Hindlimb muscle (tissue), 1 donor: ENCODE measurements at places on chromosomes 2 and 18.

DNA sequence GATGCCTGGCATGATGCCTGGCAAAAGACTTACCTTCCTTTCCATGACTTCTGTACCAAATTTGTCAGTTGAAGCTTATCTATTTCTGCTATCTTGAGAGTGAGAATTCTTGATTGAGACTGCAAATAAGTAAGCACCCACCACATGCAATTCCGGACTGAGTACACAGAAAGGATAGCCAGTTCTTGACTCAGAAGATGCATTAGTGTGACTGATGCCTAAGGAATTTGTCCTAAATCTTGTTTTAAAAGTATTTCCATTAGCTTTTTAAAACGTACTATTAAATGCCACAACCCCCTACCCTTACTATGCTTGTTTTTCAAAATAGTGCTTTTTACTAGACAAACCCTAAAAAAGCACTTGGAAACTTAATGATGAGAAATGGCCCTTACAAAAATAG is 545 bp downstream of the MPP4 start:
- no peak for DNase-seq

DNA sequence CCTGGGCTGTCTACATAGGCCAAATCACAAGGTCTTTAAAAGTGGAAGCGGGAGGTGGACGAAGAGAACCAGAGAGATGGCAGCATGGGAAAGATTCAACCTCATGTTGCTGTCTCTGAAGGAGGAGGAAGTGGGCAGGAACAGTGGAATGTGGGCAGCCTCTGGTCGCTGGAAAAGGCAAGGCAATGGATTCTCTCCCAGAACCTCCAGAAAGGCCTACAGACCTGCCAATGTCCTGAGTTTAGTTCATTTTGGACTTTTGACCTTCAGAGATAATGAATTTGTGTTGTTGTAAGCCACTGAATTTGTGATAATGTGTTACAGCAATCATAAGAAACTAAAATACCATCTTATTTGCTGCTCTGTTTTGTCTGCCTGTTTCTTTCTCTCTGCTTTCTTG is 122.5 kb downstream of the RNF152 start:
- DNase-seq = no peak

- no peak for DNase-seq
These were observed 43.0 kb upstream of the ACKR3 start for GRCh38 chr2:236526455-236527158.

GRCh38 chr2:16546128-16546754 is 119.4 kb downstream of the CYRIA start:
- peak; percentile 62 for DNase-seq

- no peak for DNase-seq
These were observed 111.7 kb downstream of the SH3BP4 start for GRCh38 chr2:235063471-235063961.

DNA sequence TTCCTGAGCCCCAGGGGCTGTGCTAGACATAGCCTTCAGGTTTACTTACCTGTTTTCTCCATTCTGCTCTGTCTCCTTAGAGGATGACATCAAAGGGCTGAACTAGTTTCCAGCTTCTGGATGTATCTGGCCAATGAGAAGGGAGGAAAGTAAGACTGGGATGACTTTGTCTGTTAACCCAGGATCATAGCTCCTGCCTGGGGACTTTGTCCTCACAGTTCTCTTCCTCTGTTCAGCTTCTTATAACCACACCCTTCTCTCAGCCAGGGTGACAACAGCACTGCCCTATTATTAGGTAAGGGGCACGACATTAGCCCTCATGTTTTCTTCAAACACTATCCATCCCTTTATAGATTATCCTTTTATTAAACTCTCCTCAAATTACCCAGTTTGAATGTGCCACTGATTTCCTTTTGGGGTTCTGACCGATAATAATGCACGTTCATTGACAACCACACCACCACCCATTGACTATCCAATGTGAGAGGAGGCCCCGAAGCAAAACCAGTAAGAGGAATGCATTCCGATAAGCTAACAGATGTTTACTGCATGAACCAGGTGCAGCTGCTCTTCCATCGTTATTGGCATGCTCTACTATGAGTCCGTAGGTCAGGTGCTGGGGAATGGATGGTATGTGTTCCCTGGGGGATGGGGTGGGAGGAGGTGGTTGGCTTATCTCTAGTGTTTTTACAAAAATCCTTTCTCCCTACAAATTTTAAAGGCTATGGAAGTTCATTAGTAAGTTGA is 23.5 kb downstream of the TSN start:
- no peak for DNase-seq

GRCh38 chr2:233359823-233360222 is 5.5 kb downstream of the DGKD start:
- DNase-seq = no peak

DNA sequence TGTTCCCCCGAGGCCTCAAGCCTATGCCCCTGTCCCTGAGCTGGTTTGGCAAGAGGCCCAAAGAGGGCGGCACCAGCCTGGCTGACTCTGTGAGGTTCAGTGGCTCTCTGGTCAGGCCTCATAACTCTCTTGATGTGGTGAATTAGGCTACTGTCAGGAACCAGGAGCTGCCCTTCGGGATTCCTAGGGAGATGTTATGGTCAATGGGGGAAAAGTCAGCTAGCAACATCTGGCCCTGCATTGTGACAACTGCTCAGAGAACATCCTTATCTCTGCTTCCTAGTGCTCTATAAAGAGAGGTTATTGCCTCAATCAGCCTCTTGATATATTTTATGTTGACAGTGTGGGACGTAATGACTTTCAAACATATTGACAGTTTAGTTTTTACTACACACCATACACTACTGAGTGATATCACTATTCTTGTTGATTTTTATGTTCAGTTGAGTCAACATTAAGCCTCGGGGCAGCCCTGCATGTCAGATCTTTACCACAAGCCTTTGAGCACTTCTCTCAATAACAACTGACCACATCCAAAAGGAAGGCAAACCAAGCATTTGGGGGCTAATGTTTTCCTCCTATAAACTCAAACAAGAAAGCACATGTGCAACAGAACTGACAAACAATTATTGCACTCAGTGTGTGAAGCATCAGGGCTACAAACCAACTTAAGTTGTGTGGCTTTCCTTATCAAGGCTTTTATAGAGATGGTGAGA is 448.3 kb upstream of the SLC14A2 start:
- DNase-seq = no peak

- DNase-seq = no peak
These were observed 73.1 kb downstream of the INHBB start for GRCh38 chr2:120419073-120419472.

GRCh38 chr2:163693484-163693883 is 42.3 kb downstream of the FIGN start:
- no peak for DNase-seq

GRCh38 chr2:213816583-213816982 is 532.3 kb downstream of the SPAG16 start:
- no peak for DNase-seq

- peak; percentile 28 for DNase-seq
These were observed 218.1 kb downstream of the WDR7 start for GRCh38 chr18:56869189-56869777.

DNA sequence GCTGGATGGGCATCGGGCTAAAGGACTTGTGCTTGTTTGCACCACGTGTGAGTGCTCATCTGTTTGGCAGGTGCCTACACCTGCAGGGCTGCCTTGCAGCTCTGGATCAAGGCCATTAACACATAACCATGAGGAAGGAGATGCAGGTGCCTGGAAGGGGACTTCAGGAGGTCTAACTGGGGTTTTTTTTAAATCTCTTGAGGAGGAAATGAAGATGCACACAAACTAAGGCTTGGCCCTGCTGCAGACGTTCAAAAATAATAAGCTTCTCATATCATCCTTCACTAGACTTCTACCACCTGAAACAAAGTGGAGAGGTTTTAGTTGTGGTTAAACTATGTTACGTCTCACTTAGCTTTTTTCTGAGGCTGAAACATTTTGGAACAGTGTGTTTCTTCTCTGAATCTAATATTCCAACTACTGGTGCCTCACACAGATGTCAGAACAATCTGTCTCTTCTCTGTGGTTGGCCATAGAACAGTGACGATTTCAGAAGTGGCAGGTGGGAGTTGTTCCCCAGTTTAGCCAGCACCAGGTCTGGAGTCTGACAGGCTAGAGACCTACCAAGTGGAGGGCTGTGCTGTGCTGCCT is 36.5 kb downstream of the BCL2L11 start:
- no peak for DNase-seq

GRCh38 chr18:9756933-9757470 is 48.9 kb downstream of the RAB31 start:
- DNase-seq = no peak

DNA sequence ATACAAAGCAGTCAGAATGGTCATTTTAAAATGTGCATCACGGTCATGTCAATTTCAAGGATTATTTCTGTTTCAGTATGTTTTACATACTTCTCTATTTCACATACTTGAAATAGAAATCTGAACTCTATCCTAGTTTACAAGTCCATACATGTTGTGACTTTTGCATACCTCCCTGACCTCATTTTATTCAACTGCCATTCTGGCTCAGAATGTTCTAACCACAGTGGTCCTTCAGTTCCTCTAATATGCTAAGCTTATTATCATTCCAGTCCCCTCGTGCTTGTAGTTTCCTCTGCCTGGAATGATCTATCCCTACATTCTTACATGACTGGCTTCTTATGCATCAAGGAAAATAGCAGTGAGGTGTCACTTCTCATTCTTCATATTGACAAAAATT is 295.6 kb downstream of the KIAA1328 start:
- DNase-seq = no peak

DNA sequence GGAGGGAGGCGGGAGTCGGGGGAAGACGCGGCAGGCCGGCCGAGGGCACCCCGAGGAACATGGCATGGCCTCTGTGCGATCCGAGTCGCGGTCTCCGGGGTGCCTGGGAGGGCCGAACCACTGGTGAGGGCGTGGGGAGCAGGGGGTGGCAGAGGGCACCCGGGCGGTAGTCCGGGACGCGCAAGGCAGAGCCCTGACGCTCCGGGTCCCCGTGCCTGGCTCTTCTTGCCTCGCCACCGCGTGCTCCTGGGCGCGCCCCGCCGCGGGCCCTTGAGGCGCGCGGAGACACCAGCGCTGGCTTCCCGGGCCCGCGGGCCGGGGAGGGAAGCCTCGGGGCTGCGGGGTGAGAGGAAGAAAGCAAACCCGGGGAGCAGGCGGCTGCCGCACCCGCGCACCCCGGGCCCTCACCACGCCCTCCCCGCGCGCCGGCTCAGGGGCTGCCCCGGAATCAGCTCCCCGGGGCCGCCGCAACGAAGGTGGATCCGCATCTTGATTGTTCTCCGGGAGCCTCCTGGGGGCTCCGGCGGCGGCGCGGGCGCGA is 4.3 kb downstream of the SOX11 start:
- DNase-seq = peak; percentile 52

DNA sequence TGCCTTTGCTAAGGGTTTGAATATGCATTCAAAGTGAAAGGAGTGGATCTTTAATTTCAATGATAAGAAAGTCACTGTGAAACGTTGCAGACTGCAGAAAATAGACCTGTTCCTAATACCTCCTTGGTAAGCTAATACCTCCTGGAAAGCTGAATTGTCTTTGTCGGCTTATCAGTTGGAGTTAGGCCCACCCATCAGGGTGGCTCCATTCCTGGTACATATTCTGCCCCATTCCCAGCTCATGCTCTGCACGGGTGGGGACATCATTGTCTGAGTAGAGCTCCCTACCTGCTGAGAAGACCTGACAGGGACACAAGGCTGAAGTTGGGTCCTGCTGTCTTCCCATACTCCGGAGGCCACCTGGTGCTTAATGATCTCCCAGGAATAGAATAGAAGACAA is 203.3 kb downstream of the EN1 start:
- DNase-seq = no peak

GRCh38 chr2:20667151-20667530 is 197 bp downstream of the GDF7 start:
- DNase-seq = no peak

- no peak for DNase-seq
These were observed 191.7 kb upstream of the ALKAL2 start for GRCh38 chr2:479490-480176.

DNA sequence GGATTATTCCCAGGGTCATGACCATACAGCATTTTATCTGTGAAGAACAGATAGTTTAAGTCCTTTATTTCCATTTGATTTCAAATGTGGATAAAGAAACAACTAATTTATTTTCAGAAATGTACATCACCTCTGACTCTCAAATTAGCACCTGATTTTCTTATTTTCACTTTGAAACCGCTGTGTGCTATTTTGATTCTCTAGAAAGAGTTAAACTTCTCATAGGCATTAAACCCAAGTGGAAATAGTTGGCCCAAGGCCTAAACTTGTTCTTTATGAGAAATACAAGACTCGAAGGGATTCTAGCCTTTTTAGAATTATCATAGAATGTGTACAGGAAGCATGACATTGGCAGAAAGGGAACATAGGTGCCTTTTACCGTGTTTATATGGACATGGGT is 41.5 kb upstream of the LTBP1 start:
- DNase-seq = no peak

DNA sequence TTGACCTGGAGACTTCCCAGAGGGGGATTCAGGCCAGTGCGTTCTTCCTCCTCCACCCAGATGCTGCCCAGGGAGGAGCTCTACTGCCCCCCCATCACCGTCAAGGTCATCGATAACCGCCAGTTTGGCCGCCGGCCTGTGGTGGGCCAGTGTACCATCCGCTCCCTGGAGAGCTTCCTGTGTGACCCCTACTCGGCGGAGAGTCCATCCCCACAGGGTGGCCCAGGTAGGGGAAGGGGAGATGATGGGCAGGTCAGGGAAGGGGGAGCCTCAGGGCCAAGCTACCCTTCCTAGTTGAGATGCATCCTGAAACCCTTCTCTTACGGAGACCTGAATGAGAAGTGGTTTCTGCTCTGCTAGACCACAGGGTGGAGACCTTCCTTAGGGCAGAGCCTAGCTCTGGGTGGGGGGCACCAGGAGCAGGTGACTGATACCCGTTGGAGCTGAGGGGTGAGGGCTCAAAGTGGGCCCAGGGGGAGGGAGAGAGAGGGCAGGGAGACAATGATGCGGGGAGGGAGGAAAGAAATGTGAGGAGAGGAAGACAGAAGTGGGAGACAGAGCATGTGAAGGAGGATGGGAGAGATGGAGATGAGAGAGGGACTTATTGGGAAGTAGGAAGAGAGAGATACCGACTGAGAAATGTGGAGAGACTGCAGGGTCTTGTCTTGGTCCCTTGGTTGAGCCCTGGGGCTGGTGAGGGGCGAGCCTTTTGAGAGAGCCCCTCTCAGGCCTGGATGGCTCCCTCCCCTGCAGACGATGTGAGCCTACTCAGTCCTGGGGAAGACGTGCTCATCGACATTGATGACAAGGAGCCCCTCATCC is 159.4 kb downstream of the DYSF start:
- no peak for DNase-seq

GRCh38 chr2:237995036-237995435 is 28.2 kb downstream of the UBE2F start:
- DNase-seq = no peak

DNA sequence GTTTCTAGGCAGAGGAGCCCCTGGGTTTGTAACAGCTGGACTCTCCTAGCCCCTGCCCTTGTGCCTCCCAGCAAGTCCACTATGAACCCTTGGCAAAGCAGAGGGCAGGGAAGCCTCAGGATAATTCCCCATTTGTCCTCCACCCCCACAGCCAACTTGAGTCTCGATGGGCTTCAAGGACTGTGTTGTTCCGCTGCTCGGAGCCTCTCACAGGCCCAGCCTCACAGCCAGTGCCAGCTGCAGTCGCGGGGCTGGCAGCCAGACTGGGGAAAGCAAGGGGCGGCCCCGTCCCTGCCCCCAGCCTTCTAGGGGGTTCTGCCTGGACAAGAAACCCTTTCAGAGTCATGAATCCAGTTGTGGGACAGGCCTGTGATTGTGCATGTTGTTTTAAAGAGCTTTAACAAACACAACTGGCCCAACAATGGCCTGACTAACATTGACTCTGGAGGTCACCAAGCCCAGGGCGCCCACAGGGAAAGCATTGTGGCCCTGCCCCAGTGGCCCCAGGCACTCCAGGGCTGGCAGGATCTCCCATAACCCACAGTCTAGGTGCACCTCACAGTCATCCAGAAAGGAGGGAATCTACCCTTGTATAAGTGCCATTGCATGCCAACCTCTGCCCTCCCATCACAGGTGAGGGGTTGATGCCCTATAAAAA is 71.8 kb upstream of the DAPL1 start:
- DNase-seq = no peak
